ENCODE measurements at places on chromosomes 3 and 15. TPM values are rescaled to one million over a fixed set of nuclear protein-coding genes. Genes with fewer than 3 reads are reported as not detected.

- no peak for DNase-seq
These were observed 348.3 kb upstream of the TMCO5A start for GRCh38 chr15:37586011-37586583.

ITPR1 gene
- total RNA-seq: 19.5 TPM

DNA sequence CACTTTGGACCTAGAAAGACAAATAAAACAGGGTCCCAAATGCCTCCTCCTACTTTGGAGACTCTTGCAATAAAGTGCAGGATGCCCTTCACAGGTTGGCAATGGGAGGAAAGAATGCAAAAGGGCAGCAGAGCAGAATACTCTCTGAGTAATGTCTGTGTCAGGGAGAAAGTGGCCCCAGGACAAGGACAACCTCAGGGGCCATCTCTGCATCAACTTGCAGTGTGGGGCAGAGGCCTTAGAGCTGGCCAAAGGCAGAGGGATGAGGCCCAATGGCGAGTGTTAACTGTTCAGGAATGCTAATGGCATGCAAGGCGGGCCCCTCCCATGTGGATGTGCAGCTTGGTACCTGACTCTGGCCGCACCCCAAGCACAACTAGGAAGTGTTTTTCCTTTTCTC is 8.4 kb downstream of the UPK1B start:
- DNase-seq: no peak

DNA sequence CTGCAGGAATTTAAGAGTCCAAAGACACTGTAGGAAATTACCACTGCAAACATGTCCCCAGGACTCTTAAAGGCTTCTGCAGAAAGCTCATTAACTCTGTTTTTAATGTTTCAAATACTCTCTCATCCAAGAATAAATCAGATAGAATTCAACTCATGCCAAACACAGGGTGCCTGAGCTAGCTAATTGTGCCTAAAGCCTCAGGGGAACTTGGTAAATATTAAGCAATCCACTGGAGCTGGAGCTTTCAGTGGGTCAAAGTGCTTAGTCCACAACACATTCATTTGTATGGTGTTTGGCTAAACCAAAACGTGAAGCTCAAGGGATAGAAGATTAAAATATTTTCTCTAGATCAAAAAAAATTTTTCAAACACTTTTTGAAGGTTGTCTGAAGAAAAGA is 131.4 kb downstream of the THRB start:
- DNase-seq: no peak

- no peak for DNase-seq
These were observed 4.9 kb downstream of the NANOGP8 start for GRCh38 chr15:35080226-35080625.

DNA sequence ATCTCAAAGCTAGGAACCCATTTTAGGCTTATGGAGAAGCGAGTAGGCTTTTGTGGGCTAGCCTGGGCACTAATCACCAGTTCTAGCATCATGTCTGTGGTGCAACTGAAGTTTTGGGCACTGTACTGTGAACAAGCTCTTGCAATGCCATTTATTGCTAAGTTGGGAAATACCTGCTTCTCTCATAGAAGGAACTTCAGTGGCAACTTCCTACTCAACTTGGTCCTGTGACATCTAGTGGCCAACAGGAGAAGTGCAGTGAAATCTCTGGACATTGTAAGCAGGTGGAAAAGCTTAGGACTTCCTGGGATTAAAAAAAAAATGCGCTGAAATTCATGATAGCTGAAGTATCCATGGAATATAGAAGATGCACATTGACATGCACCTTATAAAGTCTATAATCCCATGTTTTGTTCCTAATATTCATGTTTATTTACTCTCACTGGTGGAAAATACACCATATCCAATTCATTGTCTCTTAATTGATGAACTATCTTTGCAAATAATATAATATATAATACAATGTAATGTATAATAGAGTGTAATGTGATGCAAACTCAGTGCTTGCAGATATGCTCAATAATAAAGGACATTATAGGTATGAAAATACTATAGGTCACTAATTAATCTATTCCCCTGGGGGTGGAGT is 6.5 kb upstream of the ALDH1A3 start:
- DNase-seq: no peak

GRCh38 chr3:119628390-119628789 is 30.7 kb downstream of the PLA1A start:
- no peak for DNase-seq

DNA sequence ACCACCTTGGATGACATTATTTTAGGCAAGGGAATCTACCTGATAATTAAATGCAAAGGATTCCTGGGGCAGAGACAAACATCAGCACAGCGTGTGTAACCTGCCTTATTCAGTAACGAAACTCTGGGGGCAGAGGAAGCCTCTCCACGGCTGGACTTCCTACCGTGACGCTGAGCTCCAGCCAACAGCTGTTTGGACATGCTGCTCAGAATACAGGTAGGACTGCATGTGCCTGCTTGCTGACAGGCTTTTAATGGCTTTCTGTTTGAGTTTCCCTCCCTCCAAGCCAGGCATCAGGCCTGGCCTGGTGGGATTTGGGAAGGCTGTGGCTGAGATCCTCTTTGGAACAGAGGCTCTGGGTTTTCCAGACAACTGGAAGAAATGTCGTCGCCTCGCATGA is 150.6 kb downstream of the ADAMTS17 start:
- DNase-seq: no peak

DNA sequence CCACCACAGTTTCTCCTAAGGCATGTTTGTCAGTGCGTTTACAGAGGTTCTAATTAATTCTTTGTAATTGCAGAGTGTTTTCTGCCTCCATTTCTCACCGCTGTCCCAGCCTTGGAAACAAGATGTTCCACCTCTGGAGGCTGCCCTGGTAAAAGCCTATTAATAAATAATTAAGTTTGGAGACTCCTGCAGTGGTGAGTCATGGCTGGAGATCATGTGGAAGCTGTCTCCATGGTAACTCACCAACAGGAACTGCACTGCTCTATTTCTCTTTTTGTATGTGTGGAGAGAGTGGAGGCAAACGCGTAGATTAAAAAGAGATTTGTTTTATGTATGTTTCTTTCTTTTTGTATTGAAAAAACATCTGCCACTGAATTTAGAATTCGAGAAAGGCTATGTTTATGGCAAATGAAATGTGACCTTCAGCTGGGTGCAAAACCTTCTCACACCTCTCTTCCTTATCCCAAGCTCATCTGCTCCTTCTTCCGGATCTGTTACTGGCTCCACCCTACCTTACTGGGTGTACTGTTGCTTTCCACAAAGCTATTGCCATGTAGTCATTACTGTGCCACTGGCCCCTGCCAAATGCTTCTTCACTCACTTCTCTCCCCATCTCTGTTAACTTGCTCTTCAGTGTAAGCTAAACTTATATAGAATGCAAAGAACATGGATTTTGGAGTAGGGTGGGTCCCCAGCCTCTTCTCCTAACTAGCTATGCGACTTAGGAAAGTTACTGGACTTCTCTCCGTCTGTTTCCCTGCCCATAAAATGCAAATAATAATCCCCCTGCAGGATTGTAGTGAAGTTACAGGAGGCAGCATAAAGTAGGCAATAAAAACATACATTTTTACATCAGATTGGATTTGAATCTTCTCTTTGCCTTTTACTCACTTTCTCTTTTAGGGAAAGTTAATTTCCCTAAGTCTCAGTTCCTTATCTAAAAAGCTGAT is 778.5 kb downstream of the NTRK3 start:
- no peak for DNase-seq

DNA sequence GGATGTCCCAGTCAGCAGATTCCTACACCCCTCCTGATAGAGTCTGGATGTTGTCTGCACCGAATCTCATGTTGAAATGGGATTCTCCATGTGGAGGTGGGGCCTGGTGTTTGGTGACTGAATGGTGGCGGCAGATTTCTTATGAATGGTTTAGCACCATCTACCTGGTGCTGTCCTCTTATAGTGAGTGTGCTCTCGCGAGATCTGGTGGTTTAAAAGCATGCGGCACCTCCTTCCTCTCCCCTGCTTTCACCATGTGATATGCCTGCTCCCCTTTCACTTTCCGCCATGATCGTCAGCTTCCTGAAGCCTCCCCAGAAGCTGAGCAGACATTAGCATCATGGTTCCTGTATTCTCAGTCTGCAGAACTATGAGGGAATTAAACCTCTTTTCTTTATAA is 135.2 kb upstream of the SLC6A11 start:
- no peak for DNase-seq

ASB14 gene
- 5.8 TPM for total RNA-seq

CHRNA5 gene
- total RNA-seq: 2.0 TPM

GRCh38 chr15:58551764-58552504 is 120.1 kb downstream of the LIPC start:
- DNase-seq: peak; percentile 62

GRCh38 chr3:37729119-37729518 is 132.6 kb upstream of the CTDSPL start:
- no peak for DNase-seq

RAD51 gene
- total RNA-seq: 0.51 TPM

GRCh38 chr3:5798809-5799208 is 611.3 kb downstream of the EDEM1 start:
- no peak for DNase-seq

GRCh38 chr3:108035751-108036150 is 55.1 kb downstream of the CD47 start:
- no peak for DNase-seq

- DNase-seq: no peak
These were observed 136.1 kb upstream of the RBMS3 start for GRCh38 chr3:29144807-29145206.

DNA sequence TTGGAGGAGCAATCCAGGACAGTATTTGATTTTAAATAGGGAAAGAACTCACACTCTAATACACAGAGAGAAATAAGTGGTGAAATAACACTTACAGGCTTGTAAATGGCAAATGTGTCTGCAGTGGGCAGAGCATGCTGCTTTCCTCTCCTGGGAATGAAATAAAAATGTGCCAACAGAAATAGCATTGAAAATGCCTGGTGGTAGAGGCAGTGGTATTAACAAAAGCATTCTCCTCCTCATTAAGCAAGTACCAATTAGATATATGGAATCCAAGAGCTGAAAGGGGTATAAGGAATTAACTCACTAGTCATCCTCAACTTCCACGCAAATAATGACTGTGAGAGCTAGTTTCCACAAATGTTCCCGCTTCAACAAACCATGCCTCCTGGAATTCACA is 364.1 kb upstream of the KCNMB2 start:
- no peak for DNase-seq

ST3GAL6 gene
- 87.0 TPM for total RNA-seq

- DNase-seq: no peak
These were observed 176.1 kb upstream of the CCDC54 start for GRCh38 chr3:107201146-107201545.

GRCh38 chr3:29972320-29972993 is 633.9 kb upstream of the TGFBR2 start:
- DNase-seq: no peak

KNL1 gene
- 0.43 TPM for total RNA-seq

GRCh38 chr3:187165144-187165543 is 25.8 kb upstream of the RPL39L start:
- no peak for DNase-seq

- no peak for DNase-seq
These were observed 14.9 kb downstream of the CNTN3 start for GRCh38 chr3:74599564-74599963.

GASK1A gene
- 0.16 TPM for total RNA-seq

GRCh38 chr15:41661518-41662225 is 1.5 kb downstream of the MGA start:
- DNase-seq: peak; percentile 88

DNA sequence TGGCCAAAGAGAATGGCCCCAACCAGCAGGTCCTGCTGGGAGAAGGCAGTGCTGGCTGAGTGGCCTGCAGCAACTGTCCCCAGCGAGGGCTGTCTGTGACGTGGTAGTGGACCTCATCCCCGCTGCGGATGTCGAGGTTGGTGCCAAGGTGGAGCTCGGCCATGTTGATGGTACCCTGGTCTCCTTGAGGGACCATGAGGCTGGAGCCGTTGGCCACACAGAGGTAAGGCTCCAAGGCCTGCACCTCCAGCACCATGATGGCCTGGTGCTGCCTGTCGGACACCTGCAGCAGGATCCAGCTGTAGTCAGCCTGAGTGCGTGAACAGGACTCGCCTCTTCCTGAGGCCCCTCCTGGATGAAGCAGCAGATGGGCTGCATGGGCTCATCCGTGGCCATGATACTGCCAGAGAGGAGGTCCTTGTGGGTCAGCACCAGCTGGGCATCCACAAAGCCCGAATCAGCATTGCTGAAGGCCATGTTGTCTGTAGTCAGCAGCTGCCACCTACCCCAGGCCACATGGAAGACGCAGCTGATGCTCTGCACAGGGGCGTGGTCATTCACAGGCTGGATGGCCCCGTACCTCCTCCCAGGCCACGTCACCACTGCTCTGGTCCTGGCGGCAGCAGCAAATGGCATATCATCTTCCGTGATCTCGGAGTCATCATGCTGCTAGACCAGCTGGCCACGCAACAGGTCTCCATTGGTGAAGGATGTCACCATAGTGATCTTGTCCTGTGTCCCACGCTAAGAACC is 167.5 kb downstream of the GOLGA6L4 start:
- DNase-seq: peak; percentile 55

- peak; percentile 57 for DNase-seq
These were observed 51.2 kb downstream of the GASK1A start for GRCh38 chr3:43030162-43030935.

PCOLCE2 gene
- 42.2 TPM for total RNA-seq

APOD gene
- total RNA-seq: 692 TPM

Measured in cardiac septum (tissue), 1 donor.